Naive B cell (primary cell): ENCODE measurements at places on chromosomes 12 and 14. TPM values are rescaled to one million over a fixed set of nuclear protein-coding genes. Genes with fewer than 3 reads are reported as not detected.

- H3K4me3 ChIP-seq: peak overlapping the region; percentile 93
- H3K27ac ChIP-seq: peak overlapping the region; percentile 99
- DNase-seq: peak; percentile 78
- H3K27me3 ChIP-seq: no peaks in the 10 kb centered on the region
Measured at GRCh38 chr12:14239935-14240872, 125.3 kb upstream of the ATF7IP start.

GRCh38 chr14:28966416-28967233 lies 200.0 kb downstream of the FOXG1 start:
- H3K27ac ChIP-seq: no peak overlapping the region
- DNase-seq: no peak
- no peak overlapping the region for H3K4me3 ChIP-seq
- H3K36me3 ChIP-seq: no peaks in the 10 kb centered on the region
- H3K4me1 ChIP-seq: no peaks in the 10 kb centered on the region
- no peaks in the 10 kb centered on the region for H3K27me3 ChIP-seq

DNA sequence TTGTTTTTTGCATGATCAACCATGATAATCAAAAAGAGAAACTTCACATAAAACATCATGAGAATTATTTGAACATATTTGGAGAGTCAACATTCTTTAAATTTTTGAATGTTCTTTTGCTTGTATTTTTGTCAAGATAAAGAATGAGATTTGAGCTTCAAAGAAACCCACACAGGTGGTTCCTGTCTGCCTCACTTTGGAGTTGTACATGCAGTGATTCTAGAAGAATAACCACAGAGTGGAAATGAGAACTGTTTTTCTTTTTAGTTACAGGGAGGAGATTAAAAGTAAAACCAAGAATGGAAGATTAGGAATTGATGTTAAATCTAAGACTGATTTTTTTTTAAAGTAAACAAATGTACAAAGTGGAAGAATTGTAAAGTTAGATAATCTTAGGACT lies 2.3 kb upstream of the ZNF705A start:
- no peak for DNase-seq
- no peaks in the 10 kb centered on the region for H3K4me1 ChIP-seq
- H3K36me3 ChIP-seq: no peaks in the 10 kb centered on the region
- H3K27me3 ChIP-seq: peaks cover 26% of the 10 kb centered on the region

DNA sequence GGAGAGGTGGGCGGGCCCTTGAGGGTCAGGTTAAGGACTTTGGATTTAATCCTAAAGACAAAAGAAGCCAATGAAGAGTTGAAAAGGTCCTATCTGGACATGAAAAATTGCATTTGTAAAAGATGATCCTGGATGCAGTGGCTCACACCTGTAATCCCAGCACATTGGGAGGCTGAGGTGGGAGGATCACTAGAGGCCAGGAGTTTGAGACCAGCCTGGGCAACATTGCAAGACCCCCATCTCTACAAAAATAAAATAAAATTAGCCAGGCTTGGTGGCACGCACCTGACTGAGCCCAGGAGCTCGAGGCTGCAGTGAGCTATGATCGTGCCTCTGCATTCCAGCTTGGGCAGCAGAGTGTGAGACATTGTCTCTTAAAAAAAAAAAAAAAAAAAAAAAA lies 2.4 kb upstream of the SLC41A2 start:
- no peak overlapping the region for H3K27ac ChIP-seq
- no peaks in the 10 kb centered on the region for H3K36me3 ChIP-seq
- H3K4me1 ChIP-seq: peaks cover 14% of the 10 kb centered on the region
- DNase-seq: no peak

DNA sequence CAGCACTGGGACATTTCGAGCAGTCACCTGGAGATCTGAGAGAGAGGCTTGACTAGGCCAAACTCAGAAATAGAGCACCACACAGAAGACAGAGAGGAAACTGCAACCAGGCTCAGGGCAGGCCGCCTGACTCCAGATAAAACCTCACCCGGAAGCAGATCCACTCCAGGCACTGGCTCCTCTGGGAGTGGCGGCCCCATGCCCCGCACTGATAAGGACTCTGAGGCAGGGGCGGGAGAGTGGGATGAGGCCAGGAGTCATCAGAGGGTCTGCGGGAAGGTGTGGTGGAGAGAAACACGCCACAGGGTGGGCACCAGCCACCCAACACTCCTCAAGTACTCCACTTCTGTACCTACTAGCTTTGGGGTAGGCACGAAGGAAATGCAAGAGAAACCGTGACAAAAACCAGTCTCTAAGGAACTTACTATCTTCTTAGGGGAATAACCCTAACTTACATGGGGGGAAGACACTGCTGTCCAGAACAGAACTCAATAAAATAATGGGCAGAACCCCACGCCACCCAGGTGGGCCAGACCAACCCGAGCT lies 71.3 kb downstream of the CHGA start:
- H3K4me3 ChIP-seq: no peak overlapping the region
- H3K36me3 ChIP-seq: peaks cover 19% of the 10 kb centered on the region
- no peaks in the 10 kb centered on the region for H3K27me3 ChIP-seq

- H3K4me3 ChIP-seq: no peak overlapping the region
- no peaks in the 10 kb centered on the region for H3K36me3 ChIP-seq
- no peak overlapping the region for H3K27ac ChIP-seq
- no peaks in the 10 kb centered on the region for H3K4me1 ChIP-seq
Measured at GRCh38 chr12:90410962-90411361, 544.0 kb downstream of the CCER1 start.

DNA sequence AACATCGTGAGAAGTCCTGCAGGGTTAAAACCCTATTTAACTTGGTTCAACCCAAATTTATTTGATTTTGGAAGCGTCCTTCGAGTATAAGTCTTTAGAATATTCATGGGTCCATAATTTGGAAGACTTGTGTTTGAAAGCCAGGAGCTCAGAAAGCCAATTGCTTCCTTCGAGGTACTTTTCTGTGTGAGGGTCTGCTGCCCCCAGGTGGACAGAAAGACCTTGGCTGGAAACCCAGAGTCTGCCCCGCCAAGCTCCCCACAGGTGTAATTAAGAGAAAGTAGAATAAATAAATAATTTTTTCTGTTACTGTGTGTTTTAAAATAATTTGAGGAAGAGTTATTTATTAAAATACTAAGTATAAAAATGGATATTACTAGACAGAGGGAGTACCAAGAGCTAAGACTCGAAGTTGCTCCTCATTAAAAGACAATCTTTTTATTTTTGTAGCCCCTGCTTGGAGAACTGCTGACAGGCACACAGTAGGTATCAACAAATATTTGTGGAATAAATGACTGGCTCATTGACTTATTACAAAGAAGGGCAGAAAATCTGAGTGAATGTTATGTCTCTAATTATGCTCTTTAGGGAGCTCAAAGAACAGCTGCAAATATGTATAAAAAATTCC lies 105.8 kb downstream of the PAH start:
- no peak overlapping the region for H3K27ac ChIP-seq
- H3K4me1 ChIP-seq: no peaks in the 10 kb centered on the region
- H3K36me3 ChIP-seq: no peaks in the 10 kb centered on the region
- no peak overlapping the region for H3K4me3 ChIP-seq
- DNase-seq: peak; percentile 6

DNA sequence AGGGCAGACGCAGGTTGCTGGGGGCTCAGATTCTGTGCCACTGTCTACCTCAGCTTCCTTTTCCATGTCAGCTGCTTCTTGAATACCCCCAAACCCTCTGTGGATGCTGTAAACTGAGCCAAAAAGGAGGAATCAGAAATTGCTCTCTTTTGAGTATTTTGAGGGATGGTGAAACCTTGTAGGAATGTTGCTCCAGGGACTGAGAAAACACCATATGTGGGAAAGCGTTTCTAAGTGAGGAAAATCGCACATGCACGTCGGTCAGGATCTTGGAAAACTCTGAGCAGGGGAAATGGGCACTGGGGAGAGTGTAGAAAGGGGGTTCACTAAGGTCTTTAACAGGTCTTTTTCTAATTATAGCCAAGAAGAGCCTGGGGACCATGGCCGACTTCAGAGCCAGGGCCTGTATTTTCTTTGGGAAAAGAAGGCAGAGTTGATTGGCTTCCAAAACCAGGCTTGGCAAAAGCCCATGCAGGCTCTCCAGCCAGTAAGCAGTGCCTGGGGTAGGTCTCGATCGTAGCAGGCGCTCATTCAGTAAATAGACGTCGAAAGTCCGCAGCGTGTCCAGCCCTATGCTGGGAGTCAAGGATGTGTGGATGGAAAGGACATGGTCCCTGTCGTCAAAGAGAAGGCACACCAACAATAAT lies 58.0 kb downstream of the NTF3 start:
- no peak overlapping the region for H3K27ac ChIP-seq
- H3K4me1 ChIP-seq: no peaks in the 10 kb centered on the region
- H3K4me3 ChIP-seq: no peak overlapping the region
- peaks cover 19% of the 10 kb centered on the region for H3K27me3 ChIP-seq
- DNase-seq: no peak
- no peaks in the 10 kb centered on the region for H3K36me3 ChIP-seq

GRCh38 chr12:52795694-52796428 lies at the start of gene KRT3:
TSS of gene KRT3 (minus strand) at chr12:52796117. CDS start at chr12:52796042, 75 bp downstream.
- H3K4me1 ChIP-seq: no peaks in the 10 kb centered on the region
- no peaks in the 10 kb centered on the region for H3K36me3 ChIP-seq
- no peak within 1 kb of the TSS for H3K4me3 ChIP-seq
- peaks cover 11% of the 10 kb centered on the region for H3K27me3 ChIP-seq

DNA sequence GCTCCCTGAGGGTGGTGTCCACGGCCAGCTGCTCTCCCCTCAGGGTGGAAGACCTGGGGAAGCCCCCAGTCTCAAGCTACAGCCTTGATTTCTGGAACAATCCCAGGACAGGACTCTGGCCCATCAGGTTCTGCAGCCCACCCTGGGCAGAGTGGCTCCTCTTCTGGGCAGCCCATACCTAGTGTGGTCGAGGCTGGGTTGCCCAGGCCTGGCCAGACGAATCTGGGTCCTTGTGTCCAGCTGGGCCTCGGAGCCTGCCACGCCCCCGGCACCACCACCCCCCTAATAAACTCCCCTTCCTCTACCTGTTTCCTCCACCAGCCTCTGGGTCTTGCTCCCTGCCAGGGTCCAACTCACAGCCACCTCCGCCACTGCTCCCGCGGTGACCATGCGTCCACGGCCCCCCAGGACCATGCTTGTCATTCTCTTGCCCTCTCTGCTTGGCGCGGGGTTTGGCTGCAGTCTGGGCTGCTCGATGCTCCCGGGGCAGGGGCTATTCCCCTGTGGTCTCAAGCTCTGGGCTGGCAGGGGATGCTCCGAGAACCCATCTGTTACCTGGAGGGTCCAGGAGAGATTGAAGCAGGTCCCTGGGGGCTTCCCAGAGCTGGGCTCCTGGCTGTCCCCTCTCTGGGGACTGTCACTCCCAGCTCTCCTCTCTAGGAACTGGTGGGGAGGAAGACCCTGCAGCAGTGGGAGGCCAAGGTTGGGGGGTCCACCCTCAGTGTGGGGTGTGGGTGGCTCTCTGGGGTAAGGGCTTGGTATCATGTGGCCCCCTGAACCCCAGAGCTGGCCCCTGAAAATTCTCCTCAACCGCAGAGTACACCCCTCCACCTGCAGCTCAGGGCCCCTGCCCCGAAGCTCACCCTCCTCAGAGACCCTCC lies 8.7 kb upstream of the GPR132 start:
- H3K36me3 ChIP-seq: no peaks in the 10 kb centered on the region
- H3K4me3 ChIP-seq: peak overlapping the region; percentile 15
- H3K27ac ChIP-seq: no peak overlapping the region
- no peaks in the 10 kb centered on the region for H3K27me3 ChIP-seq
- DNase-seq: no peak
- H3K4me1 ChIP-seq: peaks cover 57% of the 10 kb centered on the region

INSM2 gene
- polyA plus RNA-seq: not detected
